Activated T-cell treated with anti-CD3 and anti-CD28 coated beads, Interleukin-2, amount 50 U/mL, for 72 hours (primary cell): ENCODE measurements at places on chromosomes 13 and 19. TPM values are rescaled to one million over a fixed set of nuclear protein-coding genes. Genes with fewer than 3 reads are reported as not detected.
A peak's percentile ranks its signal among the peaks of the same experiment; 100 is the strongest.

Gene ZNF763
- 1.3 TPM for total RNA-seq

Gene TEX26
- not detected for total RNA-seq

Gene ZNF135
- total RNA-seq = 1.9 TPM

Gene PKN1
- 239 TPM for total RNA-seq

Gene ATP1A3
- 6.2 TPM for total RNA-seq

Gene LRP3
- not detected for total RNA-seq

Gene ZNF700
- 17.2 TPM for total RNA-seq

Gene ZNF578
- total RNA-seq = 0.93 TPM

Gene RNF17
- not detected for total RNA-seq

DNA sequence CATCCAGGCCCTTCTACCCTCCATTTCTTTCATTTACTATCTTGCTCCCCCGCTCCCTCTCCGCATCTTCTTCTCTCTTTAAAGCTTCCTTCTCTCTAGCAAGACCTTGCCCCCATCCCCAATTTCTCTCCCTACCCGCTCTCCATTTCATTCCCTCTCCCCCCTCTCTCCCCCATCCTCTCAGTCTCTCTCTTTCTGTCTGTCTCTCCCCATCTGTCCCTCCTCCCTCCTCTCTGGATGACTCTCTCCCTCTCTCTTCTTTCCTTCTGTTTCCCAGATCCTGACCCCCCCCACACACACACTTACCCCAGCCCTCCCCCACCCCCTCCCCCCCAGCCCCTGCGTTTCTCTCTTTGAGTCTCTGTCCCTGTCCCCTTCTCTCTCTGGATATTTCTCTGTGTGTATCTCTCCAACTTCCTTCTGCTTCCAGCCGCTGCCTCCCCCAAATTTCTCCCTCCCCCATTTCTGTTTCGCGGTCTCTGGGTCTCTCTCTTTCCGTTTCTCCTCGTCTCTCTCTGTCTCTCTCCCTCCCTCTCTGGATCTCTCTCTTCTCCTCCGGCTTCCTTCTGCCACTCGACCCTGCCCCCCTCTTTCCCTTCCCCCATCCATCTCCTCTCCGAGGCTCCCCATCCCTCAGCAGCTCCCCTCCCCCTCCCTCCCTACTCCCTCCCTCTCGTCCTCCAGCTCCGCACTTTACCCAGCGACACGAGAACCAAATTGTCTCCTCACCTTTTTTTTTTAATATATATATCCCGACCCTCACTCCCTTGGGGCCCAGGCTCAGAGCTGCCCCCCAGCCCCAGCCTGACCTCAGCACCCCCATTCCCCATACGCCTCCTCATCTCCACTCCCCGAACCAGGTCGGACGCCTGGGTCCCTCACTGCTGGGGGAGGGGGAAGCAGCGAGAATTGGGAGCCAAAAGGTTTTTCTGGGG lies 3.6 kb upstream of the CACNG8 start:
- H3K4me3 ChIP-seq = no peak overlapping the region
- H3K36me3 ChIP-seq = peaks cover 2% of the 10 kb centered on the region
- H3K27ac ChIP-seq = no peak overlapping the region
- no peak for DNase-seq
- H3K27me3 ChIP-seq = peaks cover 78% of the 10 kb centered on the region
- peaks cover under 1% of the 10 kb centered on the region for H3K4me1 ChIP-seq

DNA sequence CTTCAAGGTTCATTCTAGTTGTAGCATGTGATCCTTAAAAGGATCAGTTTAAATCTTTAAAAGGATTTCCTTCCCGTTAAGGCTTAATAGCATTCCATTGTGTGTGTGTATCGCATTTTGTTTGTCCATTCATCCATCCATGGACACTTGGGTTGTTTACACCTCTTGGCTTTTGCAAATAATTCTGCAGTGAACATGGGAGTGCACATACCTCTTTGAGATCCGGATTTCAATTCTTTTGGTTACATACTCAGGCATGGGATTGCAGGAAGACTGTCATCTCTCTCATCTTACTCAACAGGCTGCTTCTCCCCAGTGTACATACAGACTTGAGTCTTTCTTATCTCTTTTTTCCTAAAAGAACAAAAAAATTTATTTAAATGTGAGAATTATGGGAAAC lies 1.2 kb downstream of the RNF113B start:
- no peaks in the 10 kb centered on the region for H3K36me3 ChIP-seq
- H3K27ac ChIP-seq = no peak overlapping the region
- H3K4me3 ChIP-seq = no peak overlapping the region
- H3K4me1 ChIP-seq = no peaks in the 10 kb centered on the region

- H3K27ac ChIP-seq = no peak overlapping the region
- H3K36me3 ChIP-seq = no peaks in the 10 kb centered on the region
- H3K27me3 ChIP-seq = no peaks in the 10 kb centered on the region
These were observed 436.4 kb downstream of the SLITRK5 start for GRCh38 chr13:88107570-88107969.

DNA sequence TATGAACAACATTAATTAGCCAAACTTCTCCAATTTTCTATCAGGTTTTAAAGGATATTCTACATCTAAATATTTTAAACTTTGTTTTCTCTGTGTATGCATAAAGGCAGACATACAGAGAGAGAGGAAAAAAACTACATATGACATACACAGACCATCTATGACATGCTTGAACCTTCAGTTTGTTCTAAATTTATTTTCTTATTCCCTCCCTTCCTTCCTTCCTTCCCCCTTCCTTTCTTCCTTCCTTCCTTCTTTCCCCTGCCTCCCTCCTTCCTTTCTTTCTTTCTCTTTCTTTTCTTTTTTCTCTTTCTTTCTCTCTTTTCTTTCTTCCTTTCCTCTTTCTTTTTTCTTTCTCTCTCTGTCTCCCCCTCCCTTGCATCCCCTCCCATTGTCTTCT lies 35.8 kb upstream of the CD70 start:
- H3K4me3 ChIP-seq = no peak overlapping the region
- no peak for DNase-seq
- no peak overlapping the region for H3K27ac ChIP-seq
- H3K27me3 ChIP-seq = peaks cover 37% of the 10 kb centered on the region
- H3K36me3 ChIP-seq = peaks cover 23% of the 10 kb centered on the region

- H3K27me3 ChIP-seq = no peaks in the 10 kb centered on the region
- H3K27ac ChIP-seq = no peak overlapping the region
- no peak for DNase-seq
- H3K36me3 ChIP-seq = no peaks in the 10 kb centered on the region
These were observed 252.6 kb upstream of the TSHZ3 start for GRCh38 chr19:31601855-31602254.

- no peak for DNase-seq
- peaks cover 6% of the 10 kb centered on the region for H3K4me1 ChIP-seq
- H3K4me3 ChIP-seq = no peak overlapping the region
- H3K27ac ChIP-seq = no peak overlapping the region
- H3K36me3 ChIP-seq = no peaks in the 10 kb centered on the region
These were observed 102.3 kb downstream of the STOML3 start for GRCh38 chr13:38888309-38888708.

GRCh38 chr19:7650148-7650547 lies 13.2 kb downstream of the STXBP2 start:
- H3K4me3 ChIP-seq = no peak overlapping the region
- no peak for DNase-seq
- H3K4me1 ChIP-seq = peaks cover 15% of the 10 kb centered on the region
- H3K27ac ChIP-seq = no peak overlapping the region
- H3K36me3 ChIP-seq = peaks cover 3% of the 10 kb centered on the region

- peaks cover 22% of the 10 kb centered on the region for H3K4me1 ChIP-seq
- DNase-seq = no peak
- no peaks in the 10 kb centered on the region for H3K27me3 ChIP-seq
- peak overlapping the region; percentile 41 for H3K27ac ChIP-seq
These were observed 1.0 kb downstream of the AP2S1 start for GRCh38 chr19:46849610-46850009.

- peaks cover under 1% of the 10 kb centered on the region for H3K27me3 ChIP-seq
- no peak overlapping the region for H3K27ac ChIP-seq
- H3K36me3 ChIP-seq = no peaks in the 10 kb centered on the region
- H3K4me3 ChIP-seq = no peak overlapping the region
- H3K4me1 ChIP-seq = no peaks in the 10 kb centered on the region
These were observed 8.2 kb upstream of the PARP4 start for GRCh38 chr13:24520733-24521132.

- no peaks in the 10 kb centered on the region for H3K27me3 ChIP-seq
- H3K27ac ChIP-seq = no peak overlapping the region
- peak; percentile 29 for DNase-seq
- no peak overlapping the region for H3K4me3 ChIP-seq
- H3K36me3 ChIP-seq = peaks cover 17% of the 10 kb centered on the region
These were observed 1.9 kb upstream of the ZNF552 start for GRCh38 chr19:57816652-57817051.

DNA sequence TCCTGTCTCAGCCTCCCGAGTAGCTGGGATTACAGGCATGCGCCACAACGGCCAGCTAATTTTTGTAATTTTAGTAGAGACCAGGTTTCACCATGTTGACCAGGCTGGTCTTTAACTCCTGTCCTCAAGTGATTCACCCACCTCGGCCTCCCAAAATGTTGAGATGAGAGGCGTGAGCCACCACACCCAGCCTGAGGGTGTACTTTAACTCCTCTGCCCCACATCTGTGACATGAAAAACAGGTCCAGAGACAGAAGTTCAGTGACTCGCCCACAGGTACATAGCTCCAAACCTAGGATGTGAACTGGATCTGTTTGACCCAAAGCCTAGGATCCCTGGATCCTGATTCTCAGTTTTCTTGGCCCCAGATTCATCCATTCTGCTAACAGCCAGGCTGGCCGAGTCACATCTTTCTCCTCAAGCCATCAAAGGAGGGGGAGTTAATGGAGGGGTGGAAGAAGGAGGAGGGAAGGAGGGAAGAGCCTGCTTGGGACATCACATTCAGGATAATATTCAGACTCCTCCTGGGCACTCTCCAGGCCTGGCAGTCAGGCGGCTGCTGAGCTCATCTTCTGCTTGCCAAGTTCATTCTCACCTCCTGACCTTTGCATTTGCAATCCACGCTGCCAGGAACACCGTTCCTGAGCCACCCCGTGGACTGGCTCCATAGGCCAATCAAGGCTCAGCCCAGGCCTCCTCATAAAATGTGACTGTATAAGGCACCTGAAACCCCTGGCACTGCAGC lies 3.1 kb downstream of the SPC24 start:
- H3K36me3 ChIP-seq = peaks cover 6% of the 10 kb centered on the region
- no peak overlapping the region for H3K4me3 ChIP-seq
- DNase-seq = no peak
- no peaks in the 10 kb centered on the region for H3K27me3 ChIP-seq
- H3K4me1 ChIP-seq = peaks cover 28% of the 10 kb centered on the region

GRCh38 chr19:47379381-47379938 lies 30.3 kb downstream of the DHX34 start:
- H3K27me3 ChIP-seq = no peaks in the 10 kb centered on the region
- H3K4me3 ChIP-seq = no peak overlapping the region
- DNase-seq = no peak
- H3K4me1 ChIP-seq = peaks cover 14% of the 10 kb centered on the region
- peaks cover 4% of the 10 kb centered on the region for H3K36me3 ChIP-seq

DNA sequence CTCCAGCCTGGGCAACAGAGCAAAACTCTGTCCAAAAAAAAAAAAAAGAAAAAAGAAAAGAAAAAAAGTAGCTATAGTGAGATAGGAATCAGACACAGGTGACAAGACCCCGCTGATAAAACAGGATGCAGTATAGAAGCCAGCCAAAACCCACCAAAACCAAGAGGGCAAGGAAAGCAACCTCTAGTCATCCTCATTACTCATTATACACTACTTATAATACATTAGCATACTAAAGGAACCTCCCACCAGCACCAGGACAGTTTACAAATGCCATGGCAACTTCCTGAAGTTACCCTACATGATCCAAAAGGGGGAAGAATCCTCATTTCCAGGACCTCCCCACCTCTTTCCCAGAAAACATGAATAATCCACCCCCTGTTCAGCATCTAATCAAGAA lies 35.6 kb upstream of the UBL3 start:
- DNase-seq = no peak
- H3K4me1 ChIP-seq = peaks cover 28% of the 10 kb centered on the region
- peak overlapping the region; percentile 73 for H3K4me3 ChIP-seq
- no peaks in the 10 kb centered on the region for H3K27me3 ChIP-seq
- H3K36me3 ChIP-seq = no peaks in the 10 kb centered on the region

GRCh38 chr13:72368031-72368430 lies 359.4 kb downstream of the MZT1 start:
- H3K36me3 ChIP-seq = no peaks in the 10 kb centered on the region
- no peaks in the 10 kb centered on the region for H3K27me3 ChIP-seq
- H3K27ac ChIP-seq = no peak overlapping the region
- no peak overlapping the region for H3K4me3 ChIP-seq

- no peak overlapping the region for H3K4me3 ChIP-seq
- H3K27me3 ChIP-seq = no peaks in the 10 kb centered on the region
- DNase-seq = no peak
- H3K36me3 ChIP-seq = no peaks in the 10 kb centered on the region
- H3K4me1 ChIP-seq = peaks cover 4% of the 10 kb centered on the region
These were observed 25.8 kb downstream of the ABCC4 start for GRCh38 chr13:95275322-95276036.

DNA sequence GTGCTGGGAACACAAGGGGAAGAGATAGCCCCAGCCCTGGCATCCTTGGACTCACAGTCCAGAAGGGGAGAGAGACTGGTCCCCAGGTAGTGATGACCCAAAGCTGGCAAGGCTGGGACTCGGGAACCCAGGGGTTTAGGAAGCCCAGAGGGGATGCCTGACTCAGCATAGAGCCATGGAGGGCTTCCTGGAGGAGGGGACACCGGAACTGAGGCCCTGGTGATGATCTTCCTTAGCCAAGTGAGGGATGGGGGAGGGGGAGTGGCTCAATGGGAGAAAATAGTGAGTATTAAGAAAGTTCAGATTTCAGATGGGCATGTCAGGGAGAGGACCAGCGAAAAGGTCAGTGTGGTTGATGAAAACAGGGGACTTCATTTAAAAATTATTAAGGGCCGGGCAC lies 26.8 kb downstream of the EXOC3L2 start:
- no peak for DNase-seq
- no peaks in the 10 kb centered on the region for H3K36me3 ChIP-seq
- H3K27ac ChIP-seq = no peak overlapping the region
- peaks cover 8% of the 10 kb centered on the region for H3K4me1 ChIP-seq
- H3K27me3 ChIP-seq = peaks cover 64% of the 10 kb centered on the region

GRCh38 chr19:4051175-4052101 lies 15.3 kb downstream of the ZBTB7A start:
- H3K27ac ChIP-seq = peak overlapping the region; percentile 86
- H3K27me3 ChIP-seq = no peaks in the 10 kb centered on the region
- H3K4me1 ChIP-seq = peaks cover 26% of the 10 kb centered on the region

- no peak for DNase-seq
- no peak overlapping the region for H3K27ac ChIP-seq
- no peak overlapping the region for H3K4me3 ChIP-seq
- H3K4me1 ChIP-seq = peaks cover 56% of the 10 kb centered on the region
These were observed 35.6 kb upstream of the SPATA13 start for GRCh38 chr13:24124789-24125476.

DNA sequence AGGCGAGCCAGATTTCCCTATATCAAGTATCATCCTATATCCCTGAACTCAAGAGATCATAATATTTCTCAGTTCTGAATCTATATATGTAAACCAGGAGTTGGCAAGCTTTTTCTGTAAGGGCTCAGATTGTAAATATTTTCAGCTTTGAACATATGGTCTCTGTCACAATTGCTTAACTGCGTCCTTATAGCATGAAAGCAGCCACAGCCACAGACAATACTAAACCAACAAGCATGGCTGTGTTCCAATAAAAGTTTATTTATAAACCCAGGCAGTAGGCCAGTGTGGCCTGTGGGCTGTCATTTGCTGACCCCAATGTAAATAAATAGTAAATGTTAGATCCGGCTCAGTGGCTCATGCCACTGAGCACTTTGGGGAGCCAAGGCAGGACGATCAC lies 12.2 kb upstream of the MYH14 start:
- H3K36me3 ChIP-seq = no peaks in the 10 kb centered on the region
- peaks cover 18% of the 10 kb centered on the region for H3K27me3 ChIP-seq
- H3K4me1 ChIP-seq = no peaks in the 10 kb centered on the region
- H3K4me3 ChIP-seq = no peak overlapping the region
- DNase-seq = no peak
- no peak overlapping the region for H3K27ac ChIP-seq

- H3K27me3 ChIP-seq = peaks cover 44% of the 10 kb centered on the region
- no peak overlapping the region for H3K27ac ChIP-seq
- H3K36me3 ChIP-seq = peaks cover 2% of the 10 kb centered on the region
These were observed 20.1 kb upstream of the ZNRF4 start for GRCh38 chr19:5434970-5435641.
